AG09309 (cell line): ENCODE measurements at places on chromosomes 11 and 22.

- DNase-seq: no peak
Measured at GRCh38 chr11:30433831-30434230, 110.9 kb downstream of the ARL14EP start.

DNA sequence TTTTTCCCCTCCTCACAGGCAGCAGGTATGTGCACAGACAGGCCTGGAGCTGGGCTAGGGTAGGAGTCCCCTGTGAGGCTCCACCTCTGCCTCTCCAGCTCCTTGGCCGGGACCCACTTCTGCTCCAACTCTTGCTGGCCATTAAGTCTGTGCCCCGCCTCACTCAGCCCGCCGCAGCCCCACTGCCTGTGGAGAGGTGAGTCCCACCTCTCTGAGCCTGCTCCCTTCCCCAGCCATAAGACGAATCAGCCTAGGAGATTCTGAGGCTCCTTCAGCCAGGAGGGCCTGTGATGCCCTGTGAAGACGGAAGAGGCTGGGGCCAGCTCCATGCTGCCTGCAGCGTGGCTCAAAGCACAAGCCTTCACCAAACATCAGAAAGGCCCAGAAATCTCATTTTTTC lies 23.0 kb downstream of the TSKU start:
- no peak for DNase-seq

- DNase-seq: no peak
Measured at GRCh38 chr11:63699896-63700295, 18.6 kb downstream of the RTN3 start.

DNA sequence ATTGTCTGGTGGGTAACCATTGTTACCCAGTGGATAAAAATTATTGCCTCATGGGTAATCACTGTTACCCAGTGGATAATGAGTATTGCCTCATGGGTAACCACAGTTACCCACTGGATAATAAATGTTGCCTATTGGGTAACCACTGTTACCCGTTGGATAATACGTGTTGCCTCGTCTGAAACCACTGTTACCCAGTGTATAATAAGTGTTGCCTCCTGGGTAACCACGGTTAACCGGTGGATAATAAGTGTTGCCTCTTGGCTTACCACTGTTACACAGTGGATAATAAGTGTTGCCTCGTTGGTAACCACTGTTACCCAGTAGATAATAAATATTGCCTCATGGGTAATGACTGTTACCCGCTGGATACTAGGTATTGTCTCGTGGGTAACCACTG lies 20.9 kb upstream of the NXPE4 start:
- no peak for DNase-seq

DNA sequence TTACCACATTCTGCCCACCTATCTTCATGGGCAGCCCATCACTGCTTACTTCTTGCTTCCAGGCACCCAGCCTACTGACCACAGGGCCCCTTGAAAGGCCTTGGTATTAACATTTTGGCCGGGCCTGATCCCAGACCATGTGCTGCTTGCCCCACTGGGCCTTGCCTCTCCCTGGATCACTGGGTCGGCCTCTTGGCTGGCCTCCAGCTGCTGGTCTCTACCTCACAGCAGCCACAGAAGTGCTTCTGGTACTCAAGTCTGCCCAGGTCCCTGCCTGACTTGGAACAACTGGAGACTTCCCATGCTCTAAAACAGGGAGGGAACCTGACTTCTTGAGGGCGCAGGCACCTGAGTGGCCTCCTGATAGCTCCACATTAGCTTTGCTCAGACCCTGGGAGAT lies 63.6 kb downstream of the THAP12 start:
- DNase-seq: no peak

GRCh38 chr11:131370090-131370751 lies at the start of gene NTM:
NTM (plus strand) TSS chr11:131370615.
- DNase-seq: peak; percentile 35

DNA sequence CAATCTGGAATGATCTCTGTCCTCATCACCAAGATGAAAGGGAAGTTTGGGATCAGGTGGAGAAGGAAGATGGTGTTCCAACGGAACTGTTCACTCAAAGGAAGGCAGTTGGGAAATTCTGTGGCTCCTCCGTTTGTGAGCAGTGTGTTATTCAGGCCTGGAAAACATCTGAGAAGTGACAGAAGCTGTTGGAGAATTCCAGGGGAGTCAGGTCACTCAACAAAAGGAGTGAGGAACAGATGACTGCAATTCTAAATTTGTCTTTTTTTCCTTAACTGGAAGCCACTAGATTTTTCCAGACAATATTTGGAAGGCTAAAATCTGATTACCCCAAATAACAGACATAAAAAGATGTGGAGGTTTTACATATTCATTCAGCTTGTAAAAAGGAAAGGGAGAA lies 107.8 kb downstream of the CD44 start:
- DNase-seq: no peak

GRCh38 chr11:19743622-19744021 lies 31.0 kb downstream of the NAV2 start:
- DNase-seq: no peak

GRCh38 chr11:121226415-121227263 lies 65.9 kb upstream of the SC5D start:
- no peak for DNase-seq

- DNase-seq: no peak
Measured at GRCh38 chr11:111469200-111469599, 43.0 kb downstream of the BTG4 start.

DNA sequence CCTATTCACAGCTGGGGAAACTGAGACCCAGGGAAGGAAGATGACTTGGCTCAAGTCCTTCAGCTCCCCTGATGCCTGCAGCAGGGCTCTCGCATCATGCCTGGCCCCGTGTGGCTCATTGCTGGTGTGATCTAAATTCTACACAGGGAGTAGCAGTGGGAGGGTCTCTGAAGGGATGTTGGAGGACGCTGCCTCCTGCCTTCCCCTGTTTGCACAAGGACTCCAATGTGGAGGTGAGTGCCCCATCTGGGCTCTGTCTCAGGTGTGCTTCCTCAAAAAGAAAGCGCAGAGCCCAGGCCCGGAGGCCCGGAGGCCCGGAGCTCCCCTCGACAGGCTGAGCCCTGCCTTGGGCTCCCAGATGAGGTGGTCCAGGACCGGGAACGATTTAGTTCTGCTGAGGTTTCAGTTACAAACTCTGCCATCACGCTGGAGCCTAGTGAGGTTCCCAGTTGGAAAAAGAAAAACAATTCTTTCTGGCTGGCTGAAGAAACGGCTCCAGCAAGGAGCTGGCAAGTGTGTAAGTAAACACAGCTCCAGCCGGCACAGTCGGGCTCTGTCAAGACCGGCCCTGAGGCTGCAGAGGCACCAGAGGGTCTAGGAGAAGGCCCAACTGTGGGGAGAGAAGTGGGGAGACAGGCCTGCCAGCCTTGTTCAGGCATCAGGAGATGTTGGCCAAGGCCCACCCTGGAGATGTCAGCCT lies 49.8 kb downstream of the NAT10 start:
- DNase-seq: no peak

DNA sequence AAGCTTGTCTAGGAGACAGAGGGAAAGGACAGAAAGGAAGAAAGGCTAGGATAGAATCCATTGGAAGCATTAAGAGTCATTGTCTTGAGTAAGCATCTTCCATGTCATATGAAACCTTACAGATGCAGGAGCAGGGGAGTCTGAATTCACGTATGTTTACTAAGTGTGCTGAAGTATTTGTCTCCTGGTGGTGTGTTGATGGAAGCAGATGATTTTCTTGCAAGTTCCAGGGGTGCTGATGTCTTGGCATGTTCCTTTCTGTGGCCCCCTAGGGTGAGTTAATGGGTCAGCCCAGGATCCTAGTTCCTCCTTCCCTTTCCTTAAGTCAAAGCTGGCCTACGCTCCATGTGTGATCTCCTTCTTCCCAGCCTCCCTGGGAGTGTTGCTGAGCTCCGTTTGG lies 110.2 kb downstream of the TEAD1 start:
- no peak for DNase-seq

GRCh38 chr11:21190181-21190580 lies 520.8 kb downstream of the NELL1 start:
- DNase-seq: no peak

DNA sequence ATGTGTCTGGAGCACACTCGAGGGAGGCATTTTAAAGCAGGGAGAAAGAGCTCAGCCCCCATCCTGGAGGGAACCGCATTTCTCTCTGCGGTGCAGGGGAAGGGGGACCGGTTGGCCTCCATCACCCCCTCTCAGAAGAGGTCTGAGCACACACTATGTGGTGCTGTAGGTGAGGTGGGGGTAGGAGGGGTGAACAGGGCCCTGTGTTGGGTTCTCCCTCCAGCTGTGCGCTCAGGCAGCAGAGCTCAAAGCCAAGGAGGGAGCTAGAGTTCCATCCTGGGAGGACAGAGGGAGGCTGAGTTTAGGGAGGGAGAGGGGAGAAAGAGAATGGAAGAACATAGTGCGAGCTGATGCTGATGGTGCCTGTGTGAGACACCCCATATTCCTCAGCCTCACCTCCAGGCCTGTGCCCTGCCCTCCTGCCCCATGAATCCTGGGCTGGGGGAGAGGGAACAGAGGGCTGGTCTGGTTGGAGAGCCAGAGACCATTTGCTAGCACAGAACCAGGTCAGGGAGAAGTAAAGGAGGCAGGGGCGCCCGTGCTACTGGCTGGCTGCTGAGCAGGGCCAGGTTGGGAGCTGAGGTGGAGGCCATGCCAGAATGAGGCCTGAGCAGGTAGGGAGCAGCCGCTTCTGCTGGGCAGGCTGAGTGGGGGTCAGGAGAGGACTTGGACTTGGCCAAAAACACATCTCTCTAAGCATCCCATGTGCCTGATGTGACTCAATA lies 43.7 kb downstream of the ALX4 start:
- DNase-seq: no peak

DNA sequence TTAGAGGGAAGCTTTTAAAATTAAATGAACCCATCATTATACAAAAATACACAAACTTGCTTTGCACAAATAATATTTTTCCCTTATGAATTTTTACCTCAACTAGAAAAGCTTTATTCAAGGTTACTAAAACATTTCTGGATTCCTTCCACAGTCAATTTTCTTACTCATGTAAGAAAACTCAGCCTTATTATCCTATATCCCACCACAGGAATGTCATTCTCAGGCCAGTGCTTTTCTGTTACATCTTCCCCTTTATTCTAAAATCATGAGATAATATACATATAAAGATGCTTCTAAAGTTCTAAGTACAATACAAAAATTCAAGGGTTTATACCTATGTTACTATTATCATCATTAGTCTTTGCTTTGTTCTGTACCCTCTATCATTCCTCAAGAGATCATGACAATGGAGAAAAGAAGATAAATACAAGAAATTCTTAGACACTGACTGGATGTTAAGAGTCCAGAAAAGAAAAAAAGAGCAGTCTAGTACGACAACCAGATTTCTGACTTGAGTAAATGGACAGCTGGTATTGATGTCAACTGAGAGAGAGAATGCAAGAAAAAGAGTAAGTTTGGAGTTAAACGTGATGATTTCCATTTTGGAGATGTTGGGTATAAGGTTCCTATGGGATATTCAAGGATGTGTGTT lies 60.3 kb downstream of the MTMR2 start:
- DNase-seq: peak; percentile 17

DNA sequence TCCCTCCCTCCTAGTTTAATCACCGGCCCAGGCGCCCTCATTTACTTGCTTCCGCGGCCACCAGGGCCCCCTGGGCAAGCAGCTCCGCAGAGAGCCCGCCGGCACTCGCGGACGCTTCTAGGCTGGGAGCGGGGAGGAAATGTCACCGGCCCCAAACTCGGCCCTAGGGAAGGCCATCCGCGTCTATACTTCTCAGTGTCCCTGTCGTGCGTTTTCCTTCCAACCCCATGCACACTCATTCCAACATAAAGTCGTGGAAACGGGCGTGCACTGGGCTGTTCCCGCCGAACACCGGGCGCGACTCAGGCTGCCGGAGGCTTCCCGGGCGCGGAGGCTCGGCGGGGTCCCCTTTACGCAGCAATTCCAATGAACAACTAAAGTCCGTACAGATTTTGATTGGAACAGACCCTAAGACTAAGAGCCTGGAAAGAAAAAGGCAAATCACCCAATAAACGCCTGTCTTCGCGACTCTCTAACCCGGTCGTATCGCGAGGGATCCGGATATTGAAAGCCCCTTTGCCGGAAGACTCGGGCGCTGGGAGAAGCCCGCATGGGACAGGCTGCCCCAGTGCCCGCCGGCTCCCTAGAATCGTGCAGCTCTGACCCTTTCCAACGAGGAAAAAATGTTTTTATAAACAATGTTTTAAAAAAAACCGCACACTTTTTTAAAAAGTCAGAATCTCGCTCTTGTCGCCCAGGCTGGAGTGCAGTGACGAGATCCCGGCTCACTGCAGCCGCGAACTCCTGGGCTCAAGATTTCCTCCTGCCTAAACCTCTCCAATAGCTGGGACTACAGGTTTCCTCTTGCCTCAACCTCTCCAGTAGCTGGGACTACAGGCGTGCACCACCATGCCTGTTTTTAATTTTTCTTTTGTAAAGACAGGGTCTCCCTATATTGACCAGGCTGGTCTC lies 1.3 kb upstream of the BARX2 start:
- no peak for DNase-seq

DNA sequence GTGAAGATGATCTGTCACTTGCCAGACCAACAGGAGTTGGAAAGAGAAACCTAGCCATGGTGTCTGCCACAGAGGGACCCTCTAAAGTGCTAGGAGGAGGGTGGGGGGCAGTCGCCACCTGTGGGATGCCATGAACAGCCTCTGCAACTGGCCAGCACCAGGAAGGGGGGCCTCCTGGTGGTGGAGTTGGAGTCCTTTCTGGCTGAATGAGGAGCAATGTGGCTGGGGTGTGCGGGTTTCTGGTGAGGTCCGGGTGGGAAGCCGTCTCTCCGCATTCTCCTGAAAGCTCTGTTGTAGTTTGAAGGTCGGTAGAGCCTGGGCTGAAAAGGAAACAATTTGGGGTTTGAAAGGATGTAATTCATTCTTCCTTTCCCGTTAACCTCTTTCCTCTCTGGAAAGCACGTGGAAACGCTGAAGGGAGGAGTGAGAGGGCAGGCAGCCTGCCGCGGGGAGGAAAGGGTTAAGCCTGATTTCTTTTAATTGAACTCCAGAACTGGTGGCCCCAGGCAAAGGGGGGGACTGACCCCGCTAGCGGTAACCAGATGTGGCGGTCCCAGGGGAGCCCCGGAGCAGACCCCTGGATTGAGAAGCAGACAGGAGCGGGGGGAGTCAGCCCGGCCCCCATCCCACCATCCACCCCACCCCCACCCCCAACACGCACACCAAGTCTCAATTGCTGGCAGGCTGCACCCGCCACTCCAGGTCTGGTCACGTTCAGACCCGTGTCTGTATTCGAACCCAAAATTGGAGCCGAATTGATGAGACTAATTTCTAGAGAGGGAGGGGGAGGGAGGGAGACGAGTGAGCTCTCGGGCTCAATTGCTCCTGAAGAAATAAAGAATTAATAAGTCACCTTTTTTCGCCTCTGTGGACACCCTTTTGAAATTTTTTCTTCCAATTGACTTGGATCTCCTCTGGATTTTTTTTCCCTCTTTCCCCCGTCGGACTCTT lies 1.8 kb upstream of the FLI1 start:
- no peak for DNase-seq

DNA sequence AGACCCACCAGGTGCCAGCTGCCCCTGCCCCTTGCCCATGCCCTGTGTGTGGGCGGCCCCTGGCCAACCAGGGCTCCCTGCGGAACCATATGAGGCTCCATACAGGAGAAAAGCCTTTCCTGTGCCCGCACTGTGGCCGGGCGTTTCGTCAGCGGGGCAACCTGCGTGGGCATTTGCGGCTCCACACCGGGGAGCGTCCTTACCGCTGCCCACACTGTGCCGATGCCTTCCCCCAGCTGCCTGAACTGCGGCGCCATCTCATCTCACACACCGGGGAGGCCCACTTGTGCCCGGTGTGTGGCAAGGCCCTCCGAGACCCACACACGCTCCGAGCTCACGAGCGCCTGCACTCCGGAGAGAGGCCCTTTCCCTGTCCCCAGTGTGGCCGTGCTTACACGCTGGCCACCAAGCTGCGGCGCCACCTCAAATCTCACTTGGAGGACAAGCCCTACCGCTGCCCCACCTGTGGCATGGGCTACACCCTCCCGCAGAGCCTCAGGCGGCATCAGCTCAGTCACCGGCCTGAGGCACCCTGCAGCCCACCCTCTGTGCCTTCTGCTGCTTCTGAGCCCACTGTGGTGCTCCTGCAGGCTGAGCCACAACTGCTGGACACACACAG lies 4.3 kb downstream of the ZNF408 start:
- DNase-seq: no peak
